ENCODE measurements at places on chromosomes 7 and 10.

GRCh38 chr7:43240565-43240964, 128.1 kb downstream of the HECW1 start:
- no peak for DNase-seq

- no peak for DNase-seq
Measured at GRCh38 chr10:131475043-131475442, 163.5 kb upstream of the TCERG1L start.

DNA sequence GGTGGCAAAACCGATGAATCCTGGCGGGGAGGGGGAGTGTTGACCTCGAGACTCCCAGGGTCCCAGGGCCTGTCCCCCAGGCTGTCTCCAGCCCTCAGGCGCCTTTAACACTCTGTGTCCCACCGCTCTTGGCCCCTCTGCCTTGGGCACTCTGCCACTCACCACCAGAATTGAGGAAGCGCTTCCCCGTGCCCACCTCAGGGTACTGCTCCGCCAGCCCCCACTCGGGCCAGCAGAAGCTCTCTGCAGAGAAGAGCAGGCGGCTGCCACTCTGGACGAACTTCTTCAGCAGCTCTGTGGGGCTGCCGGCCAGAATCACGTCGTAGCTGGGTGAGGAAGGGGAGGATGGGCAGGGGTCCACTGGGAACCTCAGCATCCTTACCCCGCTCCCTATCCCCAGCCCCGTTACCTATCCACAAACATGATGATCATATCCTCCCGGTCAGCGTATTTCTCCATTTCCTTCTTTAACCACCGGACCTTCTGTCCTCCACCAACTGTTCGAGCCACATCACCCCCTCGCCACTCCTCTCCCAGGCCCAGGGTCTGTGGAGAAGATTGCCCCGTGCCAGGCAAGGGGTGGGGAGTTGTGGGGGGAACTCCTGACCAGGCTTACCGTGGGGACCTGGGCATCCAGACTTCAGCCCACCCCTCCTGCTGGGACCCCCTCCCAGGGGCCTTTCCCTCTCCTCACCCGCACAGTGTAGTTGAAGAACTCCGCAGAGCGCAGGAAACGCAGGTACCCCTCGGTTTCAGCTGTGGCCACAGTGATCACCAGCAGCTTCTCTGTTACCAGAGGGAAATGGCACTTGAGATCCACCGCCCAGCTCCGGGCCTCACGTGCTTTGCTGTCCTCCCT, 1.2 kb downstream of the PLOD3 start:
- no peak for DNase-seq

DNA sequence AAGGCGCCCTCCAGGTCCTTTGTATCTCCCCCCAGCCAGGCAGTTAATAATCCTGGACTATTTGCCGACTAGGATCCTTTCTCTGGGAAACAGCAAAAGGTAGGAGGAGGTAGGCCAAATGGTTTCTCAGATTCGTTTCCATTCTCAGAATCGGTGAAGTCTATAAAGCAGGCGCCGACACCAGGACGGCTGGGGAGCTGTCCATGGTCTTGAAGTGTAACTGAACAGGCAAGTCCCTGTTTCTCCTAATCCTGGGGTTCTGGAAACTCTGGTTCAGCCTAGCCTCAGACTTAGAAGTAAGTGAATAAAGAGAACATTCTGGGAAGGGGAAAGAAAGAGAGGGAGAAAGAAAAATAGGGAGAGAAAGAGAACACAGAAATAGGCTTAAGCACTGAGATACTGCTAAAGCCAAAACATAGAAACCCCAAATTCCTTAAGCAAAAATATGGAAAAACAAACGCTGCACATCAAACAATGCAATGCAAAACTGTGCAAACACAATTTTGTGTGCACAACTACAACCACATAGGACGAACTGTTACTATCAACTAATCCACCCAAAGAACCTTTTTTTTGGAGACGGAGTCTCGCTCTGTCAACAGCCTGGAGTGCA, 11.1 kb upstream of the INA start:
- DNase-seq = peak; percentile 28

- DNase-seq = no peak
Measured at GRCh38 chr10:120953897-120954296, 102.7 kb downstream of the WDR11 start.

DNA sequence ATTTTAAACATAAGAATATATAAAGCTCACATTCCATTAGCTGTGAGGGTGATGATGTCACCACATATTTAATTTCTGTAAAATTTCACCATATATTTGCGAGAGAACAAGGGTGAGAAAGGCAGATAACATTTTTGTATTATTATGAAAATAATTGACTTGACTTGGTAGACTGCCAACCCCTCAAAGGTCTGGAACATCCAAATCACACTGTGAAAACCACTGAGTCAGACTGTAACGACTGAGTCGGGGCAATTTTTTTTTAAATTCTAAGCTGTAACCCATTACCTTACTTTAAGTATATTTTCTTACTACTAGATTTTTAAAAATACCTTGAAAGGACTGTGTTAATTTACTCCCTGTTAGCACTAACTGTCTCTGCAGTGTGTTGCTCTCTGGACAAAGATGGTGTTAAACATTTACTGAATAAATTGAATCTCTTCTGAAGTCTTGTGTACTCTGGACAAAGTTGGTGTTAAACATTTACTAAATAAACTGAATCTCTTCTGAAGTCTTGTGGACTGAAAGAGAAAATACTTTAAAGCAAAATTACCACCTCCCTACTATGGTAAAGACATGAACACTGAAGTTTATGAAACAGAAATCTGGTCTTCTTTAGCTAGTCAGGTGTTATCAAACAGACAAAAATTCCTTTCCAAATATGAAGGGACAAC, 14.1 kb downstream of the PDZD8 start:
- DNase-seq = no peak

DNA sequence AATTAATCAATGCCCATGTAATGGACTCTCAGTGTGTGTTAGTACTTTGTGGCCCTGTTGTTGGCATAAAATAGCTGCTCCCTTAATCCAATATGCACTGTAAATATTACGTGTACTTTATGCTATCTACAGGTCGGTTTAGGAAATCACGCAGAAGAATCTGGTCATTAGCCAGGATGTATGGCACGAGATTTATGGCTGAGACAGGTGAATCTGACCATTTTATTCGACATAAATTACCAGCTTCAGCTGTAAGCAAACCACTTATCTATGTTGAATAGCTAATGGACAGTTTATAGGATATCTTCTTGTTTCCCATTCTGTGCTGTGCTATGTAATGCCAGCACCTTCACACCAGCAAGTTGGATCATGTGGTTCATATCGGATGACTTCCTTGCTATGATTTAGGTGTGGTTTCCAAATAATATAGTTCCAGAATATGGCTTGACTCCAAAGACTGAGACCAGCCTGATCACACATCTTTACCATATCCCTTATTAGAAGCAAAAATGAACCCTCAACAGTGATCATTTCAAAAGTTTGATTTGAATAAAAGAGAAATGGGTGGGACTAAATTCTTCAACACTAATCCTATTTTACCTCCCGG, 301.4 kb downstream of the AHR start:
- DNase-seq = no peak

DNA sequence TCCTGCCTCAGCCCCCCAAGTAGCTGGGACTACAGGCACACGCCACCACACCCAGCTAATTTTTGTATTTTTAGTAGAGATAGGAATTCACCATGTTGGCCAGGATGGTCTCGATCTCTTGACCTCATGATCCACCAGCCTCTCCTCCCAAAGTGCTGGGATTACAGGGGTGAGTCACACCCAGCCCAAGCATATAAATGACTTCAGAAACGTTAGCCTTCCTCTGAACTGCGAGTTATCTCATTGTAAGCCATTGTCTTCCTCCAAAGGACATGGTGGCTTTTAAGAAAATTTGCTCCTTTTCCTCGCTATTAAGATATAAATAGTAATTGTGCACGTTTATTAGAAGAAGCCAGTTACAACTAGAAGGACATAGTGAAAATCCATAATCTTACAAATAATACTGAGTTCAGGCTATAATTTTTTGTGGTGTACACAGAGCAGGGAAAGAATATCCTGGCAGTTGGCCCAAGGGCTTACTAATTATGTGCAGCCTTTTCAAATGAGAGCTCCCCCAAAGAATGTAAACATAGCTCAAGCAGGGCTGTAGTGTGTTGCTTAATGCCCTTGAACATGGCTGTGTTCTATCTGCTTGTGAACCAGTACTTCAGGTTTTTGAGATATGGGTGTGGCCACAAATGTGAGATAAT, 495.8 kb downstream of the PARD3 start:
- DNase-seq = no peak

DNA sequence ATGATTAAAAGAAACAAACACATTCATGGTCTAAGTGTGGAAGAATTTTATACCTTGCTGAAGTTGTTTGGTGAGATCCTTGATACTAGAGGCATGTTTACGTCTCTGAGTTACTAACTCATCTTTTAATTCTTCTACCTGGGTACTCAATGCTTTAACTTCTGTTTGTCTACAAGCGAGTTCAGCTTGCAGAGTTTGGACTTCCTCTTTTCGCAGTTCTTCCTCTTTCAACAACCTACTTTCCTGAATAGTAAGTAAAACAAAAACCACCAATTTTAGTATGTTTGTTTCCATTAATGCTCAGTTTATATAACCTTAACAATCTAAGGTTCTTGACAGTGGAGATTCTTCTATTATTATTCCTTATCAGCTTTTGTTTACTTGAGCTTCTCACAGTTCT, 42.9 kb downstream of the CCDC186 start:
- peak; percentile 53 for DNase-seq

DNA sequence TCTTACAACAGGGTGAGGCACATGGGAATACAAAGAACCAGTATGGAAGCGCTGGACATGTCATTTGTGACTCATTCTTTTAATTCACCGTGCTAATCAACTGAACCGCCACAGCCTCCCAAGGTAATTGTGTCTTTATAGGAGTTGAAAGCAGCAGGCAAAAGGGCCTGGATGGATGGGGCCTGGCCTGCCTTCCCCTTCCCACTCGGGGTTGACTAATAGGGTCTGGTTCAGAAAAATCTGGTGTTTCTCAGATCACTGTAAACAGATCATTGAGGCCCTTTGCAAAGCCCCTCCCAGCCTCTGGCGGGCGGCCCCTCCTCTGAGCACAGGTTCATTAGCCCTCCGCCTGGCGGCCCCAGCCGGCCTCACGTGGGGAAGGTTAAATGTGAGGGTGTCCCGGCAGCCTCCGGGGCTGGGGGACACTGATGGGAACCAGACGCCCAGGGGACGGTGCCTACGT, 100.8 kb downstream of the EBF3 start:
- DNase-seq = no peak

GRCh38 chr7:117084286-117084685, 131.0 kb downstream of the ST7 start:
- DNase-seq = no peak

DNA sequence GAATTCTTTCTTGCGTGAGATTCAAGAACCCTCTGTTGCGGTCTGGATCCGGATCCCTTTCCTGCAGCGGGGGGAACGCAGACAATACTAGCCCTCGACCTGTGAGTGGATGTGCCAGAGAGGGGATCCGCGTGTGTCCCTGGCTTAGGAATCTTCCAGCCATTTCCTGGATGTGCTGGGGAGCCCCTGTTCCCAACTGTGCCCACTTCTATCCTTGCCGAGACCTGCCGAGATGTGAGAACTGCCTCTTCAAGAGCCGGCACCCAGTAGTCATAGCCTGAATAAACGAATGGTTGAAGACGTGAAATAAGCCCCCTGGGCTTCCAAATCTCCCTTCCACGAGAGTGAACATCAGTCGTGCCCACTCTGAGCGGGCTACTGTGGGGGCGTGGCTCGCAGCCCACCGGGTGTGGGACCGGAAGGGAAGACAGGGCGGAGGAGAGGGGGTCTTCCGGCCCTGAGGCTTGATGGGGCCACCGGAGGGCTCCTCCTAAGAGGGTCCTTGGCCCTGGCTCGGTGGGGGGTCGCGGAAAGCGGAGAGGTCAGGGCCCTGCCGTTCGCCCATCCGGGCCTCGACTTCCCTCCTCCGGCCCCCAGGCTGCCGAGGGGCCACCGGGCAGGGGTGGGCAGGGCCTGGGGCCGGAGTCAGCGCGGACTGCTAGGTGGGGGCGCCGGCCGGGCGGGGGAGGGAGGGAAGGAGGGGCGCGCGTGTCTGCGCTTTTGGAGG, 1.3 kb upstream of the CCDC136 start:
- DNase-seq = no peak
